ENCODE measurements at places on chromosomes 12 and 14.

- DNase-seq = no peak
Measured at GRCh38 chr12:6112004-6112403, 12.5 kb downstream of the VWF start.

DNA sequence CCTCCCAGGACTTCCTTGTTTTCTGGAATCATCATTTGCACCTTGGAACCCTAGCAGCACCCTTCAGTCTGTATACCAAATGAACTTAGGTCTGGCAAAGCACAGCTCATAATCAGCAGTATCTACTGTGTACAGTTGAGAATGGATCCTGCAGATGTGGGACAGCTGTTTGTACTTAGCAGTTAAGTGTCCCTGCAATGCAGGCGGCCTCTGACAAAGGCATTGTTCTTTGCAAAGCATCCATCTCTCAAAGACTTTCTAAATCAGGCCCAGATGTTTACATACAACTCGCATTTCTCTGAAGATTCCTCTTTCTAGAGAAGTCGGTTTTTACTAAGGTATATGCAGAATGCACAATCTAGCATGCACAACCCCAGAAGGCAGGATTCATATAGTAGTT lies 170.5 kb upstream of the RBM19 start:
- no peak for DNase-seq

DNA sequence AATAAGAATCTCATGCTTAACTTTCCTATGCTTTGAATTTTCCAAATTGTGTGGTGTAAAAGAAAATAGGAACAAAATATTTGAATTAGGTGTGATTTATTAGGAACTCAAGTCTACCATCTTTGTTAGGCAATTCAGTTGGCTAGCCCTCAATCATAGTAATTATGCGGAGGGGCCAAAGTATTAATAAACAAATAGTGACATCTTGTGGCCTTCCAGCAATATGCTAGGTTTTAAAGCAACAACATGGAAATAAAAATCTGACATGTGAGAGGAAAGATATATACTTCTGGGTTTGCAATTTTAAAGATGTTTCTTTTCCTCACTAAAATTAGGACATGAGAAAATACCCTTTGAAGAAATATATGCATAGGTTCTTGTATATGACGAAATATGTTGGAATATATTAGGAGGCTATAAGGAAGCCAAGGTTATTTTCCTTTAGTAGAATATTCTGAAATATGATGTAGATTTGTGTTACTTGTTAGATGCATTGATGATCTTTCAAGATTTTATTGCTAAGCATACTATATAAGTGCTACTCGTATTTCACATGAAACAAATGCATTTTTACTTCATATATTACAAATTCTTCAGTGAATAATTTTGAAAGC lies 200.4 kb downstream of the PTPRO start:
- peak; percentile 62 for DNase-seq

GRCh38 chr14:91311284-91311662 lies 66.8 kb upstream of the GPR68 start:
- DNase-seq = no peak

- DNase-seq = no peak
Measured at GRCh38 chr12:108764540-108765288, 33.4 kb upstream of the CORO1C start.

GRCh38 chr12:90099288-90099687 lies 390.6 kb upstream of the ATP2B1 start:
- DNase-seq = peak; percentile 43

- peak; percentile 53 for DNase-seq
Measured at GRCh38 chr14:84610086-84610485, 919.9 kb upstream of the FLRT2 start.

GRCh38 chr12:47766502-47767215 lies 6.4 kb upstream of the SLC48A1 start:
- DNase-seq = no peak

DNA sequence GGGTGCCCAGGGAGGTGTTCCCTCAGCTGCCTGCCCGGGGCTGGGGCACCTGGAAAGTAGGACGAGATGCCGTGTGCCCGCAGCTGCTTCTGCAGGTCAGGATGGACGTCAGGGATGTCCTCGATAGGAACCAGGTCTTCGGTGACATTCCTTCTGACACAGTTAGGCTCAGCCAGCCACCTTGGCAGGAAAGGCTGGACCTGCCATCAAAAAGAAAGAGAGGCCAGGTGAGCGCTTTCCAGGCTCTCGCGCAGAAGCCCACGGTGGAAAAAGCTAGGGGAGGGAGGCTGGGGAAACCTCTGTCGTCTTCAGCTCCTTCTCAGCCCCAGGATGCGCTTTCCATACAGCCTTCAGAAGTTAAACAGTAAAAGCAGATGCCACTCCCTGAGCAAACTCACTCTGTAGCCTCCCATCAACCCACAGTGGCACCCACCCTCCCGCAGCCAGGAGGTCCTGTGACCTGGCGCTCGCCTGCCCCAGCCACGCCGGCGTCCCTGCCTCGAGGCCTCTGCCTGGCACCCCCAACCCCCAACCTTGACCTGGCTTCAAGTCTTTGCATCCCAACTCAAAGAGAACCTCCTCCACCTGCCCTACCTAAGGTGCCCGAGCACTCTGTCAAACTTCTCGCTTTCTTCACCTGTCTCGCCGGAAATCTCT lies 1.3 kb downstream of the DDX51 start:
- no peak for DNase-seq

DNA sequence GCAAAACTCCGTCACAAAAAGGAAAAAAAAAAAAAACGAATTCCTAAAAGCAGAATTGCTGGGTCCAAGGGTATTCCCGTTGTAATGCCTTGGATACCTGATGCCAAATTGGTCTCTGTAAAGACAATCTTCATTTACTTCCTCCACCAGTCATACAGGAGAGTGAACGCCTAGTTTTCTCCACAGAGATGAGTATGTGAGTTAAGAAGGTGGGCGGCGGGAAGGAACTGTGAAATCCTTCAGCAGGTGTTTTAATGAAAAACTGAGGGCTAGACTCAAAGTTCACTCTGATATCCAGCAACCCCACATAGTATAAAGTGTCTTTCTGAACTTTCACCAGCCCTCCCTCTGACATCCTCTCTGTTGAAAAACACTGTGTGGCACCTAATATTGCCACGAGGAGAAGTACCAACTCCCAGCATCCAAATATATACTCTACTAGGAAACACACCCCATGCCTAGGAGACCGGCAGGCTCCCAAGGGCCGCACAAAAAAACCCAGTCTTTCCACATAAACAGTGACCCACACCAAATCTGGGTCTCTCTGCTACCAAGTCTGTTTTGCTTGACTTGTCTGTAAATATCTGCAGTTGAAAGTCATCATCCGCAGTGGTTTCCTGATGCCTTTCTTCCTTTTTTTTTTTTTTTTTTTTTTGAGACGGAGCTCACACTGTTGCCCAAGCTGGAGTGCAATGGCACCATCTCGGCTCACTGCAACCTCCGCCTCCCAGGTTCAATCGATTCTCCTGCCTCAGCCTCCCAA lies 30.3 kb upstream of the FOXN3 start:
- no peak for DNase-seq

GRCh38 chr12:124742678-124743077 lies 121.0 kb downstream of the SCARB1 start:
- no peak for DNase-seq

DNA sequence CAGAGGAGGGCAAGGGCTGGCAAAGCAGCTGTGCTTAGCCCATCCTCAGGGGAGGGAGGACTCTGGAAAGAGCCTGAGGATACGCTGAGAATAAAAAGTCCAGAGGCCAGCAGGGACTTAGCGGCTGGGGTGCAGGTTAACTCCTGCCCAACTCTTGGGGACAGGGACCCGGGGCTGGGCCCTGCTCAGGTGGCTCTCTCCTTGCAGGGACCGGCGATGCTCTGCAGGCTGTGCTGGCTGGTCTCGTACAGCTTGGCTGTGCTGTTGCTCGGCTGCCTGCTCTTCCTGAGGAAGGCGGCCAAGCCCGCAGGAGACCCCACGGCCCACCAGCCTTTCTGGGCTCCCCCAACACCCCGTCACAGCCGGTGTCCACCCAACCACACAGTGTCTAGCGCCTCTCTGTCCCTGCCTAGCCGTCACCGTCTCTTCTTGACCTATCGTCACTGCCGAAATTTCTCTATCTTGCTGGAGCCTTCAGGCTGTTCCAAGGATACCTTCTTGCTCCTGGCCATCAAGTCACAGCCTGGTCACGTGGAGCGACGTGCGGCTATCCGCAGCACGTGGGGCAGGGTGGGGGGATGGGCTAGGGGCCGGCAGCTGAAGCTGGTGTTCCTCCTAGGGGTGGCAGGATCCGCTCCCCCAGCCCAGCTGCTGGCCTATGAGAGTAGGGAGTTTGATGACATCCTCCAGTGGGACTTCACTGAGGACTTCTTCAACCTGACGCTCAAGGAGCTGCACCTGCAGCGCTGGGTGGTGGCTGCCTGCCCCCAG lies 2.8 kb downstream of the B3GNT4 start:
- no peak for DNase-seq
